ENCODE measurements at places on chromosomes 7 and 10.

DNA sequence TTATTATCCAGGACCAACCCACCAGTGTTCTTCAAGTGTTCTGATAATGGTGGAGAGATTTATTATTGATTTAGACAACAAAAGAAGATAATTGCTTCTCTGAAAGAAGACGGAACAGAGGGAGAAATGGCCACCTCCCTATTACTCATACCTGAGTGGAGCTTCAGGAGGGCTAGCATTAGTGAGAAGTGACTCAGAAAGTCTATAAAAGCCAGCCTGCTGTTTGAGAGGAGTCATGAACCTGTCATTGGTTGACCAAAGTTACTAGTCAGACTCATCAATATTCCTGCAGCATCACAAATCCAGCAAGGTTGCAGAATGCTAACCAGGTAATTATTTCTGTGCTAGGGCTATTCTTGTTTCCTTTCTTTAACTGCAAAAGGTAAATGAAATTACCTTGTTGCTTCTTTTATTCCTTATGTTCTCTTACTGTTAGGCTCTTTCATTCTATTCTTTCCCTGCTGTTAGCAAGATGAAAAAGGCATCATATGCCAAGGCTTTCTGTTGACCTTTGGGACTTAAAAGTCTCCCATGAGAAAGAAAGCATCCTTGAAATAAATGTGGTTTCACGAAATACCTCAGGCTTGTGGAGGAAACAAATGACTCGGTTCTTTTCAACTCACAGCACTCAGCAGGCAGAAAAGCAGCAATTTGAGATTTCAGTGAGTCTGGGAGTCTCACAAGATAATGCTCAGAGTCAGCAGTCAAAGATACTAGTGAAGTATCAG, 256.4 kb upstream of the PHYHIPL start:
- DNase-seq, result no peak

- no peak for DNase-seq
Measured at GRCh38 chr7:157928808-157929425, 592.1 kb downstream of the DNAJB6 start.

GRCh38 chr7:21805791-21806190, 139.9 kb downstream of the CDCA7L start:
- DNase-seq, result no peak

GRCh38 chr7:21094589-21094988, 307.9 kb upstream of the SP8 start:
- DNase-seq, result no peak

GRCh38 chr7:142957723-142958122, 4.4 kb downstream of the KEL start:
- no peak for DNase-seq

DNA sequence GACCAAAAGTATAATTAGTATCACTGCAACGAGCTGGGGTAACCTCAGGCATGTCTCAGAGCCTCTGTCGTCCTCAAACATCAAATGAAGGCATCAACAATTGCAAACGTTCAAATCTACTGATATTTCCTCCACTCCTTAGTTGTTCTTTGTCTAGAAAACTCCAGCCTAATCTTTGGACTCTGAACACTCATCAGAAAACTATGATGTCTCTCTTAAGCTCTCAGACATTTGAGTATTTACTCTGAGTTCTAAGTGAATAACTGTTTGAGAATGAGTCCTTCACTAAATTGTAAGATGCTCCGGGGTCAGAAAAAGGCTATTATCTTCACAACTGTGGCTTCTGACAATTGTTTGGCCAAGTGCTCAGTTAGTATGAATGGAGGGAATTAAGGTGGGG, 536.4 kb downstream of the NRG3 start:
- DNase-seq, result no peak

GRCh38 chr7:135341049-135341448, 107.4 kb downstream of the STRA8 start:
- DNase-seq, result no peak

DNA sequence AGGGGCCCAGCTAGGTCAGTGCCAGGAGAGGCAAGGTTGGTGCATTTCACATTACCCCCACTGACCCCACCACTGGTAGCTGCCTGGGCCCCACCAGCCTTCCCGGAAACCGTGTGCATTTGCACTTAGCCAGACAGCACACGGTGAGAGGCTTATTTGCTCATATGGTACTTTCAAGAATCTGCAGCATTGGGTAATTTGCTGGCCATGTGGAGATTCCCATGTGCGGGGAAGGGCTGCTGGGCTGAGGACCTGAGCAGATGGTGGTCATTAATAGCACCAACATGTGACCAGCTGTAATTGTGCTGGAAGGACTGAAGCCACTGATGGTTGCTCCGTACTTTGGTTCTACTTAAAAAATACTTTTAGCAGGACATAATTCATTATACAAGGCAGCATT, 323.8 kb downstream of the DPP6 start:
- DNase-seq, result no peak

DNA sequence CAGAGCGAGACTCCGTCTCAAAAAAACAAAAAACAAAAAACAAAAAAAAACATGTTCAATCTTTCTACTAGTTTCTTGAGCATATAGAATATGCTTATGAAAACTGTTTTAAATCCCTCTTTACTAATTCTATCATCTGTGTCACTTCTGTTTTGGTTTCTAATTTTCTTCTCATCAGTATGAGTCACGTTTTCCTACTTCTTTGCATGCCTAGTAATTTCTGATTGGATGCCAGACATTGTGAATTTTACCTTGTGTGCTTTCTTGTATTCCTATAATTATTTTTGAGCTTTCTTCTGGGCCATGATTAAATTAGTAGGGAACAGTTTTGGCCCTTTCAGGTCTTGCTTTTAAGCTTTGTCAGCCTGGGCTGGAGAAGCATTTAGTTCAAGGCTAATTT, 9.9 kb downstream of the MICU1 start:
- no peak for DNase-seq

- no peak for DNase-seq
Measured at GRCh38 chr10:5499493-5500140, at the start of gene CALML5. Gene CALML5, minus strand, starts transcription at chr10:5499570. Its CDS starts 132 bp downstream, at chr10:5499438.

GRCh38 chr10:121823993-121824463, 103.8 kb downstream of the ATE1 start:
- DNase-seq, result no peak

DNA sequence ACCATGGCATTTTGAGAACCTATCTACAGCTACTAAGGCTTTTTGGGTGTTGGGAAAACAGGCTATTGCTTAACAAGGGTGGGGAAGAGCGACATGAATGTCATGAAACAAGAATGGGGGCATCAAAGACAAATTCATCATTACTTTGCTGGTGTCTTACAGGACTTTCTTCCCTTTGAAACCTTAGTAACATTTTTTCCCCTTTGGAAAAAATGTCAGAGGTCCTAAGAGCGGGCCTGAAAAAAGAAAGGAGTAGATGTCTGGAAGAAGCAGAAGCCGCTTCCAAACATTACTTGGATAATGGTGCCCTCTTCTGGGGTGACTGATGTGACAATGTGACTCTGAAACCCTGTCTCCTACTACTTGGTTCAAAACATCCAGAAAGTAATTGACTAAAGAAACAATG, 3.8 kb upstream of the DDX50 start:
- DNase-seq, result peak; percentile 28

- no peak for DNase-seq
Measured at GRCh38 chr10:85900061-85900460, 466.5 kb downstream of the GRID1 start.

DNA sequence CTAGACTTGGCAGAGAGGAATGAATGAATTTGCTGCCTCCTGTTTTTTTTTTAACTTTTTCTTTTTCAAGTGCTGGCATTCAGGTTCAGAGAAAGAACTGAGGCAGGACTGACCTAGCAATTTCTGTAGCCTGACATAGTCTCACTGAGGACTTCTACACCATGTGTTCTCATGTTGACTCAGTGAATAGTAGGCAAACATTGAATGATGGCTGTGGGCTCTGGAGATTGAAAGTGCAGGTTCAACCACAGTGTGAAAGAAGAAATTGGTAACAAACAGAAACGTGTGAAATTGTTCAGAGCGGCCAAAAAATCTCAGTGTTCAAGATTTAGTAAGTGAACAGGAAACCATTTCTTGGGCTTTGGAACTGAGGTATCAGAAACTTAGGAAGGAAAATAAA, 322.4 kb upstream of the GHITM start:
- no peak for DNase-seq

DNA sequence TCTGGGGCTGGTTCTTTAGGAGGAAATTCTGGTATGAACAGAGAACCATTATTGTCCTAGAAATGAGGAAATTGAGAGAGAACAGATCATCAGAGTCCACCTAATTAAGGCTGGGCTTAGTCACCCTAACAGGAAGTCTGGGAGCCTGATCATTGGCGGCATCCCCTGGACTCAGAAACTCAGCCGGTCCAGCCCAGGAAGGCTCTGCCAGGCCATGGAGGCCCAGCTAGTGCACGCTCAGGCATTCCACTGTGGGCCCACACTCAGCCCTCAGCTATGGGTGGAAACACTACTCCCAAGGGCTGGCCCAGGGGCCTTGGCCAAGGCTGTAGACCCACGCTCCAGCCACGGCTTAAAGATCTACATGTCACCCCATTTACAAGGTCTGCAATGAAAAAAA, 109.2 kb downstream of the PTPN20 start:
- DNase-seq, result no peak

DNA sequence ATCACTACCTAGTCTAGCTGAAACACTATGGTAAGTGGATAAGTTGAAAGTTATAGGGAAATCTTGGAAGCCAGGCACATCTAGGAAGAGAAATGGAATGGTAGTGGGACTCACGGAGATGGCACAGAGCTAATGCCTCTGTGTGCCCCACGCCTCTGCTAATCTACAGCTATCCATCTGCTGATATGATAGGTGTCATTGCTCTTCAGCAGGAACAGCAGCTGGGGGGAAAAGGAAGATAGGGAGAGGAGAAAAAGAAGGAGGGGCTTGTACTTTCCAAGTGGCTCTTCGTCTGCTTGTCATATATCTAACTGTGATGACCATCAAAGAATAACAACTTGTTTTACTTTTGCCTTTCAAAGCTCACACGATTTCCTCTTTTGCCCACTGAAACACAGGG, 1199.1 kb upstream of the SORCS1 start:
- no peak for DNase-seq

DNA sequence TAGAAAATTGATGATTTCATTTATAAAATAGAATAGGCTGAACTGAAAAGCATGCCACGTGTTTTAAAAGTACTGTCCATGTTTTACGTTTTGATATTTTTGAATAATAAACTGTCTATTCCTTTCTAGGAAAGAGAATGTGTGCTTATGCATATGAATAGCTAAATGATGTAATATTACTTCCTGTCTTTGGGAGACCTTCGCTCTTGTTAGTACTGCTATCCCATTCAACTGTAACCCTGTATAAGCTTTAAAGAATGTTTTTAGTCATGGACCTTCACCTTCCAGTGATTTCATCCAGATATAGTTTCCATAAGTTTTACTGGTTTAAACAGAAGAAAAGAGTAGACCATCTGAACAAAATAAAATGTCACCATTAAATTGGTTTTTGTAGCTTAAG, 274.4 kb upstream of the SEMA3A start:
- DNase-seq, result no peak

DNA sequence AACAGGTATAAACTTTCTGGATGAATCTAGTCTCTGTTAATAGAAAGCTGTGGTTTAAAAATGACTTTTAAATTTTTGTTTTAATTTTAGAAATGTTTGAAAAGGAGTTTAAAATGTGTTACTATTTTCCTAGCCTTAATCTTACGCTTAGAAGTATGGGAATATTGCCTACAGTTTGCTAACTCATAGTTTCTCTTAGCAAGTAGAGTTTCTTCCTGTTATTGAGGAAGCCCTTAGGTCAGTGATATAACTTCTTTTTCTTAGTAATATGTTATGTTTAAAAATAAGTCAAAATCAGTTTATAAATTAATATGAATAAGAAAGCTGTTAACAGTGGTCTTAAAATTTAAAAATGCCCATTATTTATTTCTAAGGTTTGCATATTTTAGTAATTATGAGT, 3.1 kb downstream of the STARD3NL start:
- DNase-seq, result no peak

GRCh38 chr10:4519658-4520402, 306.2 kb upstream of the AKR1E2 start:
- no peak for DNase-seq

GRCh38 chr7:49398236-49398635, 375.2 kb upstream of the VWC2 start:
- peak; percentile 8 for DNase-seq

DNA sequence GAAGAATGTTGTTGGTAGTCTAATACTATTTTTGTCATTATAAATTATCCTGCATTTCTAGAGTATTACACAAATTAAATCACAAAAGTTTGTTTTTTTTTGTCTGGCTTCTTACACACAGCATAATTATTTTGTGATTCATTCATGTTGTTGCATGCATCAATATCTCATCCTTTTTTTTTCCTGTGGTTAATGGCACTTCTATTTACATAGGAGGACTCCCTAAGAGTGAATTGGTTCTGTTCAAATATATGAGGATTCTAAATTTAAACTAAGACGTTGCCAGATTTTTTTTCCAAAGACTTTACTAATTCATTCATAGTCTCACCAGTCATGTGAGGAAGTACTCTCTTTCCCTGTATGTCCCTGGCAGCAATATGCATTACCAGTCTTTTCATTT, 303.3 kb downstream of the GPR37 start:
- no peak for DNase-seq

GRCh38 chr10:88152728-88153133, 289.3 kb downstream of the PTEN start:
- DNase-seq, result no peak

DNA sequence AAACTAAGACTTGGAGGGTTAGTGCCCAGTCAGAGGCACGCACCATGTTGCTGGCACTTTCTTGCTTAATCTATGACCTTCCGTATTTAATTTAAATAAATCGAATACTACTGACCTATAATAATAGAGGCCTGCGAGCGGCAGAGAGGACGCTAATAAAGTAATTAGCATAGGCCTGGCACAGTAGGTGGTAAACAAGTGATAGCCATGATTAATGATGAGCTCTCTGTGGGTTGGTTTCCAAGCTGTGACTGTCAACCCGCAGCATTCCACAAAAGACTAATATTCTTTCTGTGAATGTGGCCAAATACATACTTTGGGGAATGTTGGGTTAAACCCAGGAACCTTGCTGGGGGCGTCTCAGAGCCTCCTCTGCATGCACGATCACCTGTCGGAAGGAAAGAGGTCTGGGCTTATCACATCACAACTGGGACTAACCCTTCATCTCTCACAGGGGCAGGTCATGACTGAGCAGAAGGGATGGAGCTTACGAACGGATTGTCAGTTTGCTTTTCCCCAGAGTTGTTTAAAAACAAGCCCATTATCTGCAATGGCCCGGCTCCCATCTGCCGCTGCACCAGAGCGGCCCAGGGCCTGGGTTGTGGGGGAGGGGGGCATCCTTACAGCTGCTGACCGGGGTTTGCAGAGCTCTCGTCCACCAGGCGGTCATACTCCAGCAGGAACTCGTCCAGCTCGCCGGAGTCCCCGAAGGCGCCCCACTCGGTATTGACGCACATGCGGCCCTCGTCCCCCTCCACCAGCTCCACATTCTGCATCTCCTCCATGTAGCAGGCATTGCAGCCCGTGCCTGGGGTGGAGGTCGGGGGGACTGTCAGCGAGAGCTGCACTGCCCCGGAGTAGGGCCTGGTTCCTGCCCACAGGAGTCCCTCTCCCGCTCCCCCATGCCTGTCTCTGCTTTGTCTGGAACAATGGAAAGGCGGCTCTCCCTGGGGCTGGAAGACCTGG, 6.2 kb upstream of the MYL7 start:
- no peak for DNase-seq

GRCh38 chr7:4775848-4776623, 613 bp downstream of the AP5Z1 start:
- DNase-seq, result no peak

Data from DMS79 (cell line).